ENCODE measurements at places on chromosomes 4 and X.
A peak's percentile ranks its signal among the peaks of the same experiment; 100 is the strongest.

GRCh38 chr4:88144866-88145300 is 13.6 kb downstream of the ABCG2 start:
- no peak for DNase-seq

- no peak for DNase-seq
Measured at GRCh38 chrX:2828344-2828958, at the start of gene GYG2. GYG2 (plus strand) TSS chrX:2828930; CDS start chrX:2830189, 1,259 bp downstream.

DNA sequence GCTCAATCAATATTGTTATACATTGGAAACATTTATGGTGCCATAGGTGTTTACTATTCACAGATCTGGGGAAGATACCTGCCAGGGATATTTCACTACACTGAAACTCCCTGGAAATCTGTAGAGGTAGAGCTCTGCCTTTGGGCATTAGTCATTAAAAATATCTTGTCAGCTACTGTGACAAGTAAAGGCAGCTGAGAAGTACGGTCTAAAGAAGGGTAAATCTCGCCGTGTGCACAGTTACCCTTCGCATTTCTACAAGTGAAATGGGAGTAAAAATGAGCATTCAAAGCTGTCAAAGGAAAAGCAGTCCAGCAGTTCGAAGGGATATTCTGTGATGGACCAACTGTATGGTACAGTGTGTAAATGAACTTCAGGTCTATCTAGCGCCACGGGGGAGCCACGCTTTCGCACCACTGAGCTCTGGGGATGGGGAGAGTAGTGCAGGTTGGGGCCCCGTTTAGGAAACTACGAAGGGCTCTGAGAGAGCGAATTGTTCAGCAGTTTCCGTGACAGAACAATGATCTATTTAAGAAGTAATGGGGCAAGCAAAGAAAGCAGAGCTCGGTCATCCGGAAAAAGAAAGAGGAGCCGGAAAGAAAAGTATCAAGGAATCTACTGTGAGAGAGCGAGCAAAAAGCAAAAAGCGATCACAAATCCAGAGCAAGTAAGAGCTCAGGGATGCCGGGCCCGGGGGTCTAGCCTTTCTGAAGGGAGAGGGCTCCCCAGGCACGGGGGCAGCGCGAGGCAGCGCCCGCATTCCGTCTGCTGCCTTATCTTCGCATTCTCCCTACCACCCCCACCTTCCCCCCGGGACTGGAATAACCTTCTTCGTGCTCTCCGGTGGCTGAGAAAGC is 646 bp downstream of the TIGD4 start:
- peak; percentile 30 for DNase-seq

DNA sequence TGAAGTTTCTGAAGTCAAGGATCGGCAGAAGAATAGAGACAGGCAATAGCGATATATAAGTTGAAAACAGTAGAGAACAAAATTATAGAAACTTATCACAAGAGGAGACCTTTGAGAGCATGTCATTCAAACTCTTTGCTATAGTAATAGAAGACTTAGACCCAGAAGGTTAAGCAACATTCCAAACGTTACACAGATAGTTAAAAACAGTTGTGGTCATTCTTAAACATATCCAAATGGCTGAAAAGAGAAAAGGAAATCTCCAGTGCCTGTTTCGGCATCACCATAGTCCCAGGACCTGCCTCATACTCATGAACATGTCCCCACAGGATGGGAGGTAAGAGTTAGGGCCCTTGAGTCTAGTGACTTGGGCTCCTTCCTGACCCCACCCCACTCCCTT is 258.1 kb upstream of the NOCT start:
- no peak for DNase-seq

DNA sequence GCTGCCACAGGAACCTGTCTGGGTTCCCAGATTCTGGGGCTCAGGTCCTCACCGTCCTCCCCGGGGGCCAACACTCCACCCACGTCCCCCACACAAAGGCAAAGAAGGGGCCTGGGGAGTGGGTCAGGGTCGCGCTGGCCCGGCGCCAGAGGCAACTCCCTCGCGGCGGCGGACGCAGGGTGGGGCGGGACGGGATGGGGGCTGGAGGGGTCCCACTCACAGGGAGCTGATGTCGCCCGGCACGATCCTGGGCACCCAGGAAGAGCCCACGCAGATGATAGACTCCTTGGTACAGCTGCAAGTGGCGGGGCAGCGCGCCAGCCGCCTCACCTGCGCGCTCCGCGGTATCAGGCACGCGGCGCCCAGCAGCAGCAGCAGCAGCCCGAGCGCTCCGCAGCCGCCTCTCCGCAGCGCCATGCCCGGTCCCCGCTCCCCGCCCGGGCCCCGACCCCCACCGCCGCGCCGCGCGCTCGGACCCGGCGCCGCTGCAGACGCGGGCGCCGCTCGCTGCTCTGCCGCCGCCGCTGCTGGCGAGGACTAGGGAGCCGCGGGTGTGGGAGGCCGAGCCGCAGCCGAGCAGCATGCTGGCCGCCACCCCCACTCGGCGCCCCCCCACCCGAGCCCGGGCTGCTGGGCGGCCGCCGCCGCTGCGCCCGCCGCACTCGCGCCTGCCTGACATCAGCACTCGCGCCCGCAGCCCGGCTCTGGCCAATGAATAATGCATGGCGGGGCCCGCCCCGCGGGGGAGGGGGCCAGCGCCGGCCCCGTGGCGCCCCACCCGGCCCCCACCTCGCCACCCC is at the start of gene LGI2:
LGI2 (minus strand) TSS at position 670 of the 800 bp plus-strand sequence; CDS start at position 417, 253 bp downstream.
- no peak for DNase-seq

GRCh38 chrX:116232833-116233232 is 62.3 kb downstream of the AGTR2 start:
- peak; percentile 86 for DNase-seq

GRCh38 chrX:141969706-141970105 is 66.0 kb downstream of the MAGEC1 start:
- DNase-seq, result no peak

DNA sequence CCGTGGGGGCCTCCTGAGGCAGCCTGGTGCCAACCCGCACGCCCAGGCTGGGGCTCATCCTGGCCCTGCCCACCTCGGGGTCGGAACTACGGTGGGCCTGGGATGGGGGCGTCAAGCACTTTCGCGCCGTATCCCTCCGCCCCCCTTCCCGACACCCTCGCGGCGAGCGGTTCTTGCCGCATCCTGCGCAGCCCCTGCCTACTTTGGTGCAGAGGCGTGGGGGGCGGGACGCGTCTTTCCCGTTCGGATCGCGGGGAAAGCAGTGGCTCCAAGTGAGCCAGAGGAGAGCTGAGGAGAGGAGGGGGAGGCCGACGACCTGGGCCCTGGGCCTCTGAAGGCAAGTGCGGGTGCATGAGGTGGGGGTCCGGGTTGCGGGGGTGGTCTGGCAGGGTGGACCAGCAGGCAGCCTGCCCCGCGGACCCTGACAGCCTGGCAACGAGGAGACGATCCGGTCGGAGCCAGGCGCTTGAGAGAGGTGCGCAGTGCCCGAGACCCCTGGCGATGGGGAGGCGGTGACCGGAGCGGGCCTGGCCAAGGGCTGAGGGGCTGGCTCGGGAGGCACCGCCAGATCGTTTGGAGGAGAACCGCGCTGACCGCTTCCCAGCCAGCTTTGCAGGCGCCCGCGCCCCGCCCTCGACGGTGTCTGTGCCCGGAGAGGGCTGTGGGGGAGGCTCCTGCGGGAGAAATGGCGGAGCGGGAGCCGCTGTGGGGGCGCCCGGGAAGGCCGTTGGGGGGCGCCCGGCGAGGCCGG is at the start of gene GPRASP2:
GPRASP2 (plus strand) TSS at position 233 of the 751 bp plus-strand sequence. CDS start 2,422 bp downstream, outside the sequence.
- peak; percentile 24 for DNase-seq

DNA sequence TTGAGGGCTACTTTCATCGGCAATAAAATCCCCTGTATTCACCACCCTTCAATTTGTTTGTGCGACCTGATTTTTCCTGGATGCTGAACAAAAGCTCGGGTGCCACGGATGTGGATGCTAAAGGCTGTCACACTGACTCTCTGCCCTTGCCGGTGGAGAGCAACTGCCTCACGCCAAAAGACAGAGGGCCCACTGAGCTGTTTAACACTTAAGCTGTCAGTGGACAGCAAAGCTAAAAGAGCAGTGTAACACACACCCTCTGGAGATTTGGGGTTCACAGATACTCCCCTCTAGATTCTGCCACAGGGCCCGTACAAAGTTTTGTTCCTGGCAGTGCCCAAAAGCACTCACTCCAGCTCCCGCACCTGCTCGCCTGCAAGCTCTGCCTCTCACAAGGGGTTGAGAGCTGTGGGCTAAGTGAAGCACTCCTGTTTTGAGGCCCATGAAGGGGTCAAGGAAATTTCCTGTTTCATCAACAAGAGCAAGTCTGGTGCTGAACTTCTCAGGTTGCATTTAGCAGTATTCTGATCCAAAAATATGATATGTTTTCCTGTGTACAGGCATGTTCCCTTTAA is 1571.9 kb downstream of the ADGRL3 start:
- no peak for DNase-seq

DNA sequence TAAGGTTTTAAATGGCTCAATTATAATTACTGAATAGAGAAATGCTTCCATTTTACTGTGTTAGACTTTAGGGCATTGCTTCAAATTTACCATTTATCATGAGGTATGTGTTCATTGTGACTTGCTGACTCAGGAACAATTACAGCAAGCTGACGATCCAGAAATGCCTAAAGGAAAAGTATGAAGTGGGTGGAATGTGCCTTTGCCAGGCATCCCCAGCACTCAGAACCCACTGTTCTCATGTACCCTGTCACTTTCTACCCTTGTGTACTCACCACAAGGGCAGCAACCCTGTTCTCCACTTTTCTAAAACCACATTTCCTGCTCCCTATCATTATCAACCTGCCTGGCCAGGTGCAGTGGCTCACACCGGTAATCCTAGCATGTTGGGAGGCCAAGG is 41.5 kb downstream of the QRFPR start:
- peak; percentile 20 for DNase-seq

DNA sequence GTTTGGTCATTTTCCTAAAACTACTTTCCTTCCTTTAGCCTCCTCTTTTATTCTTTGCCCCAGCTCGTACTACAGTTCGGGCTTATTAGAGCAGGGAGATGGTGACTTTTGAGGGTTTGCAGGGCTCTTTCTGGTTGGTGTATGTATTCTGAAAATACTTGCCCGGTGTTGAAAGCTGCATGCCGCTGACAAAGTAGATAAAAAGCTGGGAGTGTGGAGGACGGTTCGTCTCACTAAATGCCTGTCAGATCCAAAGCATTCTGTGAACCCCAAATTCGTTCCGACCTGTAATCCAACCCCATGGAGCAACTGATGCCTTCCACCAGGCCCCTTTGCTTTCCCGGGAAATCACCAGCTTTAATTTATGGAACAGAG is 19.2 kb downstream of the TRIM2 start:
- DNase-seq, result peak; percentile 27

- no peak for DNase-seq
Measured at GRCh38 chrX:150269605-150270254, 93.4 kb upstream of the MAMLD1 start.

GRCh38 chrX:79336869-79337815 is 30.0 kb downstream of the ITM2A start:
- no peak for DNase-seq

- DNase-seq, result no peak
Measured at GRCh38 chrX:71109051-71109450, 2.3 kb downstream of the IL2RG start.

DNA sequence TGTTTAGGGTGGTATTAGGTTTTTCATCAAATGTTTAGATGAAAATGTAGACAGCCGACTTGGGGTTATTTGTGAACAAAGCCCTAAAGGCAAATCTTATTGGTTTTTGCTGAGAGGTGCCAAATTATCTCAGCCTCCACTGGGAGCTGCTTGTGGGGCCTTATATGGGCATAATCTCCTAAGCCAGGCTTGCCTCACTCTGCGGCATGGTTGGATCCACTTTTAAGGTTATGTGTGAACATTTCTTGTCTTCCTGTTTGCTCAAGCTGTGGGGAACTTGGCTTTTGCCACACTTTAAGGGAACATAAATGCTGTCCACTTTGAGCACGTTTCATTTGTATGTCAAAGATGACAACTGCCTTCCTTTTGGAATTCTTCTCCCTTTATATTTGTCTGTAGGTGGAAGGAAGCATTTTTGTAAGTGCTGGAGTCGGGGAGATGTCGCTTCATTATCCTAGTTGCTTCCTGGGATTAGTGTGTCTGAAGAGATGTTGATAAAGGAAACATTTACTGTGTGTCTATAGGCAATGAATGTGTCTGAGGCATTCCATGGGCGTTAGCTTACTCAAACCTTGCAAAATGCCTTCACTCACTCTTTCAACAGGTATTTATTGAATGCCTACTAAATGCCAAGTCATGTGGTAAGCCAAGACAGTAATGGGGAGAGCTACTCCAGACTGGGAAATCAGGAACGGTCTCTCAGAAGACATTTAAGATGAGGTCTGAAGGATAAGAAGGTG is 78.3 kb downstream of the SLC9A6 start:
- DNase-seq, result no peak

- DNase-seq, result no peak
Measured at GRCh38 chr4:125828346-125828745, 513.6 kb downstream of the FAT4 start.

DNA sequence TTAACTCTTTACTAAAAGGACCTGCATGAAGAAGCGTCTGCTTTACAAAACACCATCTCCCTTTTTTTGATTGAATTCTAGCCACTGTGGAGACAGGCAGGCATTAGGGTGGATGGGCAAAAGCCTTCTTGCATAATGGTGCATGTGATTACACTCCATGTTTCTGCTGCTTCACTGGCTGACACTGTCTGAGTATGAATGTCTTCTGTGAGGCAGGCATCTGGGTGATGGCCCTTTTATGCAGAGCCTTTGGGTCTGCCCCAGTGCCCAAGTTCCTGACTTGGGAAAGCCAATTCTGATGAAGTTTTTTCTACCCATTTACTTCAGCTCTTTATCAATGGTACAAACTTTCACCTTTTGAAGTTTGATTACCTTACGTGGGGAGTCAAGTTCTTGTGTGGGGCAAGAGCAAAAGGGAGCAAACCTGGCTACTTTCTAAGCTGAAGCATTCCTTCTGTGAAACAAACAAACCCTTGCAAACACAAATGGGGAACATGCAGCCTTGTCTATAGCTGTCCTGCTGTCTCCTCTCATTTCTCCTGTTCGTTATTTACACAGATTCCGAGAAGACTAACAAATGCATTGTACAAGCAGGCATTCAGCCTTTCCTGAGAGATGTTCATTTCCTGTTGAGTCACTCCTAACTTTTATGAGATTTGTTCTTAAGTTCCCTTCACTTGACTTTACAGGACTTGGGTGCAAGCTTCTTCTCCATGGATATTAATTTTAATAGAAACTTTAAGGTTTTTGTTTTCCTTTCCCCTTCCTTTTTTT is 301.9 kb downstream of the TLL1 start:
- peak; percentile 37 for DNase-seq

- no peak for DNase-seq
Measured at GRCh38 chr4:111499291-111499690, 646.0 kb upstream of the FAM241A start.
